ENCODE measurements at places on chromosomes 12 and 14.

DNA sequence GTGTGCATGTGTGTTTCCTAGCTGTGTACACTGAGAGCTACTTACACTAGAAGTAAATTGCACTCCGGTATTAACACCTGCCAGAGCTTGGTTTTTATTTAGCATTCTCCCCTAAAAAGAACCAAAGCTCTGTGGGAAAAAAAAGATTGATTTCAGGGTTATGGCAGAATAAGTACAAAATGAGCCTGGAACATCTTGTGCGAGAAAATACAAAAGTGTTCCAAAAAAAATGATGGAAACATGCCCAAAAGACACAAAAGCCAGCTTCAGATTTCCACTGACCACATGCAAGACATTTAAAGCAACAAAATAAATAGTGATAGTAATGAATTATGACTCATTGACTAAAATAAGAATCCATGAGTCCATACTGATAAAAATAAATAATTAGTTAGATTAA, 188.3 kb downstream of the GXYLT1 start:
- DNase-seq, result no peak

DNA sequence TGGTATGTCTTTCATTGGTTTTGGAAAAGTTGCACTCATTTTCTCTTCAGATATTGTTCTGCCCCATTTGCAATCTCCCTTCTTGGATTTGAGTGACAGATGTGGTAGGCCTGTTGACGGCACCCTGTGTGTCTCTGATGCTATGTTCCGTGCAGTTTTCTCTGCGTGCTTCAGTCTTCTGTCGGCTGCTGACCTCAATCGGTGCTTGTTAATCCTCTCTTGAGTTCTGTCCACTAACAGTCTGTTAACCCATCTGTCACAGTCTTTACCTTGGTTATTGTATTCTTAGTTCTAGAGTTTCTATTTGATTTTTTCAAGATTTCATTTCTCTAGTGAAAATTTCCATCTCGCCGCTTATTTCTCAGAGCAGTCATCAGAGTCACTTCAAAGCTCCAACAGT, 20.7 kb upstream of the PLD4 start:
- no peak for DNase-seq

DNA sequence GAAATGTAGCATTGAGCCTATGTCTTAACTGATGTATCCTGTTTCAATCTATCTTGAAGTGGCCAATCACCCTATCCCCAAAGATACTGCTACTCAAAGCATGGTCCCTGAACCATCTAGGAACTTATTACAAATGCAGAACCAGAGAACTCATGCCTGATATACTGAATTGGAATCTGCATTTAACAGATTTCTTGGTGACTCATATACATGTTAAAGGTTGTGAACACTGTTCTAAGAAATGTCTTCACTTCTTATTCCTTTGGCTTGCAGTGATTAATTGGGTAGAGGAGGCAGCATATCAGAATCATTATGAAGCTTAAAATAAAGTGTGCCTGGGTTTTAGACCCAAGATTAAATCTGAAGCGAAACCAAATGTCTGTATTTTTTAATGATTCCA, 795.6 kb downstream of the DIO2 start:
- no peak for DNase-seq

- no peak for DNase-seq
These were observed 33.3 kb upstream of the STON2 start for GRCh38 chr14:81433378-81433777.

DNA sequence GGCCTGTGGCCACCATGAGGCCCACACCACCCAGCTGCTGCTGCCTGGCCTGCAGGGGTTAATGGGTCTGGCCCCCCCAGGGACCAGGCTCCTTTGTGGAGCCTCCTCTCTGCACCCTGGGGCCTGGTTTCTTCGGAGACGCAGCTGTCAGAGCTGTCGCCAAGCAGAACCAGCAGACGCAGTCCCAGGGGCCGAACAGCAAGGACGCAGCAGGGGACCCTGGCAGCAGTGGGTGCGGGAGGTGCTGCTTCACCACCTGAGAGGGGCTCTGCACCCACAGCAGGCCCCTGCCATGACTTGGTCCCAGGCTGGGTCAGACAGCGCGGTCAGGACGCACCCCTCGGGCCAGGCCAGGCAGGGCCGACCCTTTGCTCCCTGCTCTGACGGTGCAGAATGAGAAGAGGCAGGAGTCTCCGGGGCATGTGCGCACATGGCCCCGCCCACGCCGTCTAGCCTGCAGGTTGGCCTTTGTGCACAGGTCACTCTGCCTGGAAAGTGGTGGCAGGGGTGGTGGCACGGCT, 30.5 kb downstream of the JAG2 start:
- DNase-seq, result no peak

DNA sequence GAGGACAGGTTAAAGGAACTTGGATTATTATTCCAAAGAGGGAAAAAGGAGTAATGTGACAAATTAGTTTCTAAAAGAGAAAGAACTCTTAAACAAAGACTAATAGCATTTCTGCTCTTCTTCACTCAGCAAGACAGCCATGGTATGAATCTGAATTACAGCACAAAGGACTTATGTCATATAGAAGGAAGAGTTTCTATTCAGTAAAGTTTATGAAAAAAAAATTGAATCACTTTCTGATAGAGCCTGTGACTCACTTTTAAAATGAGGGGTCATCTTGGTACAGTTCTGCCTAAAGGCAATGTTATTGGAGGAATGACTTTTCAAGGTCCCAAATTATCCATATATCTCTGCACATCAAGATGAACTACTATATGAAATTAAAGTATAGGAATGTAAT, 101.7 kb downstream of the DUSP6 start:
- DNase-seq, result no peak

GRCh38 chr12:87376722-87377121, 652.5 kb downstream of the C12orf50 start:
- DNase-seq, result no peak

DNA sequence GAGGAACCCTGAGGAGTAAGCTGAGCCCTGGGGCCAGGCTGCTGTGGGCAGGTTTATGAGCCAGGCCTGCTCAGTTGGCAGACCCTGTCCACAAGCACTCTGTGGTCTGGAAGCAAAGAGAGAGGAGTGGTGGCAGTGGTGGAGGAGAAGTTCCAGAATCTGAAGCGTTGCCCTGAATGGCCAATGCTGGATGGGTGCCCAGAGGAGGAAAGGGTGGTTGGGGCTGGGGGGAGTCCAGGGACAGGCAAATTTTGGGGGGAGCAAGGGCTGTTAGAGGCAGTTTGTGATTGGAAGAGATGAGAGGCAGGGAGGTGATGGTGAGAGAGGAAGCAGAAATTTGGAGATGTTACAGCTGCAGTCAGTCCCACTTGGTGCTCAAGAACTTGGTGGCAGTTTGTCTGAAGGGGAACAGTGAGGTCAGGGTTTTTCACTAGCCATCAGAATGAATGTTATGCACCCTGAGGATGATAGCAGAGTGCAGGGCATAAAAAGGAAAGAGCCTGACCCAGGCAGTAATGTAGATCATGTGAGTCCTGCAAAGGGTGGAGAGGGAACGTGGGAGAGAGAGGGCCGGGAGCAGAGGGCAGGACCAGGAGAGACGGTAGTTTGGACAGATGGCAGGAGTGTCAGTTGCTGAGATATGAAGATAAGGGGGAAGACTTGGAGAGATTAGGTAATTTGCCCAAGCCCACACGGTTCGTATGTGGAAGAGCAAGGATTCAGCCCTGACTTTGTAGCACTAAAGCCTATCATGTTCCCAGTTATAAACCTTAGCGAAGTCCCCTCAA, 51.2 kb downstream of the GALNT8 start:
- no peak for DNase-seq

- DNase-seq, result no peak
These were observed 16.9 kb downstream of the PLEKHG7 start for GRCh38 chr12:92719674-92720073.

DNA sequence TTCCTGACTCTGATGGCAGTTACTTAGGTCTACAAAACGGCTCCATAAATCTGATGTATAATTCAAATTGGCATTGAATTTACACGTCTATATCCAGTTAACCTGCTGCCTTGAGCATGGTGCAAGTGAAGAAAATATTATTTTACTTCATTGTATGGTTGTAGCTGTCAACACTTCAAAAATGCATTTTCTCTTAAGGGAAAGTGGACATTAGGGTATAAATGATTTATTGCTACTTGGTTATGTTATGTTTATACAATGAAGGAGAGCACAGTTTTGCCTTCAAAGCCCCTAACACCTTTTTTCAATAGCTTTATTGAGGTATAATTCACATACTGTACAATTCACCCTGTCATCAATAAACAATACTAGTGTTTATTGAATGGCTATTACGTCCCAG, 2.0 kb upstream of the USP15 start:
- DNase-seq, result no peak

GRCh38 chr14:54642801-54643695, 76.1 kb downstream of the SAMD4A start:
- peak; percentile 12 for DNase-seq

- peak; percentile 64 for DNase-seq
These were observed 613 bp downstream of the SRSF9 start for GRCh38 chr12:120468821-120469449.

GRCh38 chr14:48616931-48617330, 941.5 kb upstream of the MDGA2 start:
- DNase-seq, result no peak

DNA sequence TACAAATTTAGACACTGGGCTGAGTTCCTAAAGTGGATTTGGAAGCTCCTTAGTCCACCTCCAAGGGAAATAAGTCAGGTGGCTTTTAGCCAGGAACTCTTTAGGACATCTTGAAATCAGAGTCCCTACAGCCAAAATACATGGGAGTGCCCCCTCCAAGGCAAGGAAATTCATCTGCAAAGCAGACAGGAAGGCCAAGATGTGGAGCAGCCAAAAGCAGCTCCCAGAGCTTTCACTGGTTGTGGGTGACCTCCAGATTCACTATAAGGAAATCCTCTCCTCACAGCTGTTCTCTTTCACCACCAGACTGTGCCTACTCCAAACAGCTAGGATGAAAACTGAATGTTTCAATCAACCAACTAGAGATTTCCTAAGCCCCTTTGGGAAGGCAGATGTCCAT, 6.6 kb downstream of the TTC9 start:
- no peak for DNase-seq

GRCh38 chr12:9130244-9130643, 14.5 kb upstream of the A2M start:
- DNase-seq, result no peak

- DNase-seq, result no peak
These were observed 827.9 kb downstream of the FLRT2 start for GRCh38 chr14:86357876-86358275.

DNA sequence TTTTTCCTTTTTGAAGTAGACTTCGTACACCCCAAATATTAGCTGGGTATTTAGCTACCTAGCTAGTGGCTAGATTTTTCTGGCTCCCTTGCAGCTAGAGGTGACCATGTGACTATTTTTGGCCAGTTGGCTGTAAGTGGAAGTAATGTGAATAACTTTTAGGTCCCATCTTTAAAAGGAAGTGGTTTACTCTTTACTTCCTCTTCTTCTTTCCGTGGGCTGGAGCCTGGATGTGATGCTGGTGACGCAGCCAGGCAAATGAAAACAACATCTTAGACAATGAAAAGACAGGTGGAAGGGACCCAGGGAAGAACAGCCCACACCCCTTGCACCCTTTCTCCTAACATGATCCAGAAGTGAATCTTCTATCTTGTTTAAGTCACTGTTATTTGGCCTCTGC, 245.5 kb downstream of the ATP23 start:
- no peak for DNase-seq

GRCh38 chr12:66130267-66131066, at the start of gene LLPH:
LLPH (minus strand) TSS chr12:66130750; CDS start chr12:66129106, 1,644 bp downstream.
- DNase-seq, result peak; percentile 95

DNA sequence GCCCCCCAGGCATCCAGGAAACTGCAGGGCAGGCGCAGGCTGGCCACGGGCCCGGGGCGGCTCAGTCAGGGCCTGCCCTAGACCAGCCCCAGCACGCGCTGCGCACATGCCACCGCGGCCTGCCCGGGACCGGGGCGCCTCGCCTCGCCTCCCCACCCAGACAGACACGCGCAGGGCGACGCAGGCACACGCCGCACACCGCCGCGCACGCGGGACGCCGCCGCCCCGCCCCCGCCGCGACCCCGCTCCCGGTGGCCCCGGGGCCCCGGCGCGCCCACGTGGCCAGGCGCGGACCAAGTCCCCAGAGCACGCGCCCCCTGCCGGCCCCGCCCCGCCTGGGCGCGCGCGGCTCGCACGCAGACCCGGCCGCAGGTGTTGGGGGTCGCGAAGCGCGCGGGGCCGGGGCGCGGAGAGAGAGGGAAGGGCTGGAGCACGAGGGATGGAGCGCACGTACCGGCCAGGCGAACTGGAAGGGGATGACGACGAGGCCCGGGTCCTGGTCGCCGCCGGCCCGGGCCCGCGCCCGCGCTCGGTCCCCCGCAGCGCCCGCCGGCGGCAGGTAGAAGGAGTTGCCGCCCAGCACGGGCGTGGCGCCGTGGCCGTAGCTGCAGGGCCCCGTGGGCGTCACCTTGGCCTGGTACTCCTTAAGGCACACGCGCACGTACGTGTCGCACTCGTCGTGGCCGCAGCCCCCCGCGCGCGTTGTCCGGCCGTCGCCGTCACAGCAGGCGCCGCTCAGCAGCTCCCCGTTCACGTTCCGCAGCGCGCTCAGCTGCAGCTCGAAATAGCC, 1.1 kb downstream of the JAG2 start:
- DNase-seq, result no peak

DNA sequence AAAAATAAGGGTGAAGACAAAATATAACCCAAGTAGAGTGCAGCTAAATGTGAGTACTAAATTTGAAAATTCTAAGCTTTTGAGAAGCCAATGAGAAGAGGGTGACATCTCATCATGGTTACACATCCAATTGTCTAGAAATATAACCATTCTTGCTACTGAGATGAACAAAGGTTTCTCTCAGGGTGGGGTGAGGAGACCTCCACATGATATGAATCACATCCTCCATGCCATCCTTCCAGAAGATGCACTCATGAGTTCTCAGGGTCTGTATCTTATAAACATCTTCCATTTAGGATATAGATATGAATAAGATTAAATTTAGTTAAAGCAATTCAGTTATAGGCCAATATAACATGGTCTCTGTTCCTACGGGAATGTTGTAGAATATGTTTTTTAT, 38.9 kb upstream of the E2F7 start:
- no peak for DNase-seq

GRCh38 chr14:72528059-72528862, 365.6 kb downstream of the DPF3 start:
- no peak for DNase-seq

DNA sequence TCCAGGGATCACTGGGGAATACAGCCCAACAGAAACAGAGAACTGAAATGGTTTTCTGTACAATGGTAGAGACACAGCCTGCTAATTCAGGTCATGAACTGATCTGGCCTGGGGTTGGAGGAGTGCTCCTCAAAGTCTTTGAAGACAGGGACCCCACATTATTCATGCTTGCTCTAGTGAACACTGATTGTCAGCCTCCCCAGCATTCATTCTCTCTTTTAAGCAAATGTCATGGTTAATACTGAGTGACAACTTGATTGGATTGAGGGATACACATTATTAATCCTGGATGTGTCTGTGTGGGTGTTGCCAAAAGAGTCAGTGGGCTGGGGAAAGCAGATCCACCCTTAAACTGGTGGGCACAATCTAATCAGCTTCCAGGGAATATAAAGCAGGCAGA, 288.4 kb upstream of the NOS1 start:
- no peak for DNase-seq

- no peak for DNase-seq
These were observed 149.0 kb downstream of the PRKCH start for GRCh38 chr14:61470261-61470960.
